Hematopoietic multipotent progenitor cell treated with erythropoietin and hydrocortisone succinate and interleukin-3 and kit ligand, for 8 days (in vitro differentiated cells): ENCODE measurements at places on chromosomes 2 and 18.
A peak's percentile ranks its signal among the peaks of the same experiment; 100 is the strongest.

DNA sequence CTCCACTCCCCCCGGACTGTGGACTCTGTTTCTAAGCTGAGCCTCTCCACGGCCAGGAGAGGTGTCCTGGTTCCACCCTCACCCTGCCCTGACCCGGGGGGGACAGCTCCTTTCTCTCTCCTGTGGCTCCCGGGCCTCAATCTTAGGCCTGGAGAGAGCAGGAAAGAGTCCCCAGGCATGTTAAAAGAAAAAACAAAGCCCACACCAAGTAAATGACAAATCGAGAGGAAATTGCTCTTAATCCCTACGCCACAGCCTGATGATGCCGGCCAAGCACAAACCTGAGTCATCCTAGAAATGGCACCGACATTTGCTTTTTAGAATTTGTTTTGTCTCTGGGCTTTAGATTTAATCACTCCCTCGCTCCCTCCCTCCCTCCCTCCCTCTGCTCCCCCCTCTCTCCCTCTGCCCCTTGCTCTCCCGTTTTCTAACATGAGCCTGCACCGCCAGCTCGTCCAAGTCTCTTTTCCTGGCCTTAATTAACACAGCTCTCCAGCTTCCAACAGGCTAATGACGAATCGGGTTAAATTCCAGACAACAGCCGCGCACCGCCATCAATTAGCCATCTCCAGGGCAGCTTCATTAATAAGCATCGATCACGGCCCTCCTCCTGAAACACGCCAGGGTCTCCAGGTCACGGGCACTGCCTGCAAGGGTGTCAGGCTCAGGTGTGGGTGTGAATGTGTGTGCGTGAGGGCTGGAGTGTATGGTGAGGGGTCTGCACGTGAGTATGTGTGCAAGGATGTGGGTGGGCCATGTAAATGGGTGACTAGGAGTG is 230.8 kb downstream of the CELF4 start:
- no peak for DNase-seq

DNA sequence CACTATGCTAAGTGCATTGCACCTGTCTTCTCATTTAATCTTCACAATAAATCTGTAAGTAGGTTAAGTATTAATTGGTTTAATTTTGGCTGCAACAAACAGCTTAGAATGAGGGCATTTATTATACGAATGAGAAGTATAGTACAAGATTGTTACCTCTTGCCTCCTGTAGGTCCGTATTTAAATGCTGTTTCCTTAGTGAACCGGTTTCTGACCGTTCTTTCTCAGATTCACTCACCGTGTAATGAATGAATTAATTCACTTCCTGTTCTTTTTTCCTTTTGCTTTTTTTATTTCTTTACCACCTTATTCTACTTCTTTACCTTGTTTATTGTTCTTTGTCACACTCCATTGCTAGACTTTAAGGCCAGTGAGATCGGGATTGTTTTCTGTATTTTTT is 153.8 kb upstream of the RASGRP3 start:
- DNase-seq, result no peak

- DNase-seq, result no peak
Observed at GRCh38 chr2:109255654-109256053, 126.6 kb downstream of the SH3RF3 start.

DNA sequence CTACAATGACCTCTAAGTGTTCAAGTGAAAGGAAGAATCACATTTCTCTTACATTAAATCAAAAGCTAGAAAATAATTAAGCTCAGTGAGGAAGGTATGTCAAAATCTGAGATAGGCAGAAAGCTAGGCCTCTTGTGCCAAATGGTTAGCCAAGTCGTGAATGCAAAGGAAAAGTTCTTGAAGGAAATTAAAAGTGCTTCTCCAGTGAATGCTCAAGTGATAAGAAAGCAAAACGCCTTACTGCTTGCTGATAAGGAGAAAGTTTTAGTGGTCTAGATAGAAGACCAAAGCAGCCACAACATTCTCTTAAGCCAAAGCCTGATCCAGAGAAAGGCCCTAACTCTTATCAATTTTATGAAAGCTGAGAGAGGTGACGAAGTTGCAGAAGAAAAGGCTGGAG is 932.3 kb upstream of the ACVR2A start:
- no peak for DNase-seq

GRCh38 chr18:63848159-63848558 is 39.3 kb upstream of the SERPINB2 start:
- peak; percentile 70 for DNase-seq

- DNase-seq, result no peak
Observed at GRCh38 chr18:9275890-9276289, 58.7 kb upstream of the TWSG1 start.

DNA sequence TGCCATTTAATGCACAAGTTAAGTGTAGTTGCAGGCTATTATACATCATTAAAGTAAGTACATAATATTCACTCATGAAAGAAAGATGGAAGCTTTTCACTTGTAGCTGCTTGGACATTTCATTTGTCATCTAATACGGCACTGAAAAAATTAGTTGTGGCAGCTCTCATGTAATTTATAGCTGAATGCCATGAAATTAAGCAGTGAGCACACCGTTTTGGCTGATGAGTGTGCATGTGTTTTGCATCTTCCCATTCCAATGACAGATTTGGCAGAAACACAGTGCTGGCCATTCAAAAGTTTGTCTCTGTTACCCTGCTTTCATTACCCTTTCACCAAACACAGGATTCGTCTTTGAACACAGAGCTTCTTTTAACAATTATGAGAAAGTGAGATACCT is 174.0 kb downstream of the PTGR3 start:
- no peak for DNase-seq

GRCh38 chr18:41391616-41392595 is 563.1 kb upstream of the PIK3C3 start:
- peak; percentile 46 for DNase-seq

DNA sequence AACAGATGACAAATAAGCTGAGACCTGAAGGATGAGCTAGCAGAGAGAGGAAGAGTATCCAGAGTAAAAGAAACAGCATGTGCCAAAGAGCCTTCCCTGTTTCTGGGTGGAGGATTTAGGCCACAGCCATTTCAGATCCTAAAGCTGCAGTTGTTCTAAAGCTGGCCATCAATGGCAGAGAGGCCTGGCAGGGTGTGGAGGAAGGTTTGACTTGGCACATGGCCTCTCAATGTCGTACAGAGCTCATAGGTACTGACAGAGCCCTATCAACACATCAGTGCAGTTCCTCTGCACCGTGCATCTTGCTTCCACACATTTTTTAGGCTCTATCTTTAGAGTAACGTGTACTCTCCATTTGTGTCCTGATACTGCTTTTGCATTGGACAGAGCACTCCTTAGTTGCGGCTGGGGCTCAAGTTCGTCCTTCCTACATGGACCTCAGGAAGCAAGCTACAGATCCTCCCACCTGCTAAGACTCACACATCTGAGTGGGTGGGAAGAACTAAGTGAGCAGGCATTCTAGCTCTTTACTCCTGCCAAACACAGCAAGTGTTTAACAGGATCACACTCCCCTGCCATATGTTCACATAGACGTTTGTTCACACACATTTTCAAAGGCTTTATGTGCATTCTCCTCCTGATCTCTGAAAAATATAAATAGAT is 3.0 kb upstream of the CHMP3 start:
- DNase-seq, result no peak
